ENCODE measurements at places on chromosomes 3 and 15.
A peak's percentile ranks its signal among the peaks of the same experiment; 100 is the strongest.

DNA sequence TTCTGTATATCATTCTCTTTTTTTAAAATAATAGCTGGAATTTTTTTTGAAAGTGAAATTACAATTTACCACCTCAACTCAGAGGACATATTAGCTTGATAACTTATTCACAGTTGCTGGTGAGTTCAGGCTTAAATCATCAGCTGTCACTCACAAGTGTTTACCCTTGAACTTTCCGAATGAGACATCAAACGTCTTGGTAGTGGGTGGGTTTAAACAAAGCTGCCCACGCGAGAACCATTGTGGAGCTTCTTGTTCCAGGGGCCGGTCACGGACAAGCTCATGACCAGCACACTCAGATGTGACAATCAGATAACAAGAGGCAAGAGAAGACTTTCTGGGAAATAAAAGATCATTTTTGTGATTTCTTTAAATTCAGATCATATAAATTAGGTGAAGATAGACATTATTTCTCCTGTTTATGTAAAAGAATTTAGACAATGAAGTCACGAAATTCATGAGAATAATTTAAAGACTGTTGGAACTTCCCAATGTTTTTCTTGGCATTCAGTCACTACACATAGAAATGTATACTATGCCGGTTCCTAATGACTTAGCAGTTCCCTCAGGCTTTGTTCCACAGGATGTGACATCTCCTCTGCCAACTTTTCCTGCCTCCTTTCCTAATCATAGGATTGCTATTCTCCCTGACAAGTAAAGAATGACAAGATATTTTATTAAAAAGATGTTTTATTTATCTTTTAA lies 29.3 kb downstream of the BTD start:
- DNase-seq = peak; percentile 78

DNA sequence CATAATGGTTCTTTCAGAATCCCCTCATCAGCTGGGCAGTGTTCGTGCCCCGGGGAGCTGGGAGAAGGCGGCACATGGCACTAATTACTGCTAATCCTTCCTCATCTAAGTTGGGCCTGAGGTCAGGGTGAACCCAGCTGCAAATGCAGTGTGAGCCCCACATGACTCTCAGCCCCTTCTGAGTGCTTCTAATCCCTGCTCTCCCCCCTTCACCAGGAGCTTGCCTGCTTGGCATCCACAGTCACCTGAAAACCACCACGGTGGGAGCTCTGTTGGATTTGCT lies 455 bp upstream of the TRPM1 start:
- no peak for DNase-seq

DNA sequence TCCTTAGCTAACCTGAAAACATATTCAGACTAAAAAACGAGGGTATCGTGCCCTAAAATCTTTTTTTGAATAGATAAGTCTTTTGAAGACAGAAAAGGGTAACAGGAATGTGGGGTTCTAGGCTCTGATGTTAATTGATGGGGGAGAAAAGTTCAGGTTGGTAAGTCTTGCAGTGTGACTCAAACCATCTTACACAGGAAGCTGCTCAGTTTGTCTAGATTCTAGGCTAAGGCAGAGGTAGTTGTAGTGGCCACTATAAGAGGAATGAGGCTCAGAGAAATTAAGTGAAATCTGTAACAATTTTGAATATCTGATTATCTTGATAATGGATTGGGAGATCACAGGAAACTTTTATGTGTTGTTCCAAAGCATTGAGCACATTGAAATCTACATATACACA lies 267.9 kb downstream of the PDCD6IP start:
- no peak for DNase-seq

DNA sequence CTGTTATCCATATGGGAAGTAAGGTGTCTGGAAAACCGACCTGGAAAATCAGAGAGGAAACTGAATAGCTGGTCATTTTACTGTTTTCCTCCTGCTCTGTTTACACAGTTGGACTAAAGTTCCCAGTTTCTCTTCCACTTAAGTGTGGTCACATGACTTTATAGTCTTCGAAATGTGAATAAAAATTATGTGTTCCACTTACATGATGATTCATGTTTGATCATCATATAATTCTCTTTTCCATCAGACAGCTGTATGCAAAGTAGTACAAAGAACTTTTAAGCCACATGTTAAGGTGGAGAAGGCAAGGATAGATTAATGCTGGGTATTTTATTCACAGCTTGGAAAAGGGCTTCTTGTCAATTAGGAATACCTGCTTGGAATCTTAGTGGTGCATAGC lies 525.5 kb upstream of the BCHE start:
- no peak for DNase-seq

- DNase-seq = no peak
These were observed 808.8 kb upstream of the LMCD1 start for GRCh38 chr3:7692866-7693265.

DNA sequence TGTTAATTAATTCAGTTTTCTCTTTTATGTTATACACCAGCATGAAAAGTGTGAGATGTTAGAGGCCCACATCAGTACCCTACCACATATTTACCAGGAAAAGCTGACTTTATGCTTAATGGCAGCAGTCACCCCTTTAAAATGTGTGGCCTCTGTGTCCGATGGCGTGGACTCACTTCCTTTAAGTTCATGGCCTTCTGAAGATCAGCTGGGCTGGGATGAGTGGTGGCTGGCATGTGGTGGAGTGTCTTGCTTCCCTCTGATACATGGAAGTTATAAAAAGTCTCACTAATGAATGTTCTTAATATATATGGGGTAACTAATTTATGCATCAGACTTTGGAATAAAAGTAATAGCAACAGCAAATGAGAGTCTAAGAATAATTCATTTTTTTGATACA lies 32.1 kb downstream of the PPARG start:
- DNase-seq = no peak

- peak; percentile 97 for DNase-seq
These were observed 19.8 kb upstream of the CELF6 start for GRCh38 chr15:72339777-72340177.

- DNase-seq = peak; percentile 10
These were observed 160.4 kb downstream of the VGLL3 start for GRCh38 chr3:86830566-86830965.

Measured in HCEC 1CT (cell line).